Mesangial cell (primary cell): ENCODE measurements at places on chromosomes 6 and 20. TPM values are rescaled to one million over a fixed set of nuclear protein-coding genes. Genes with fewer than 3 reads are reported as not detected.

Gene RNF39
- total RNA-seq: not detected in 2 replicates

Gene DNMT3B
- total RNA-seq: 10.8 and 18.7 TPM in 2 replicates

Gene DNAH8
- under 0.01 TPM in 1 of 2 replicates, not detected in the other for total RNA-seq

Gene OR2B6
- total RNA-seq: not detected in 2 replicates

Gene TREM2
- not detected in 2 replicates for total RNA-seq

Gene CFAP61
- 0.25 TPM in 1 of 2 replicates, not detected in the other for total RNA-seq

Gene TMEM170B
- total RNA-seq: 0.65 and 1.4 TPM in 2 replicates

Gene EMILIN3
- total RNA-seq: 4.9 and 7.6 TPM in 2 replicates
